ENCODE measurements at places on chromosomes 4 and X.

DNA sequence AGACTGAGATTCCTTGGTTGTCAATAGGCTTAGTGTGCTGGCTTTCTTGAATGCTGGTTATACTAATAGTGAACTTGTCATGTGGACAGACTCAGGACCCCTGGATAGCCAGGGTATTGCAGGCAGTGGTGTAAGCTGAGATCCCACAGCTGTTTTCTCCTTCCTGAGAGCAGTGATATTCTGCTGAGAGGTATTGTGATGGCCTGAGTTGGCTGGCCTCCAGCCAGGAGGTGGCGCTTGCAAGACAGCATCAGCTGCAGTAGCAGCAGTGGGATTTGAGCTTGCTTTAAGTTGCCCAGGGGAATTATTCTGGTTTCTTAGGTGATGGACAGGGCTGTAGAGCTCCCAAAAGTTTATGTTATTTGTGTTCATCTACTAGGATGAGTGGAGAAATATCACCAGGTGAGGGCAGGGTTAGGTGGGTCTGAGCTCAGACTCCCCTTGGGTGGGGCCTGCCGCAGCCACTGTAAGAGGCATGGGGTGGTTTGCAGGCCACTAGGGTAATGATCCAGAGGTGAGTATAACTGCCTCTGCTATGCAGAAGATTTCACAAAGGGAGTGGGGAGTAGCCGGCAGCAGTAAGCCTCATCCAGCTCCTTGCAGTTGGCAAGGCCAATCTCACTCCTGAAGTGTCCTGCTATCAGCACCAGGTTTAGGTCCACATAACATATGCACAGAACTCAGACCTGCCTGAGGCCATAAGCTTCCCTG is 66.2 kb downstream of the IL15 start:
- DNase-seq = no peak

GRCh38 chrX:40004246-40004535 is 93.6 kb downstream of the BCOR start:
- DNase-seq = no peak

GRCh38 chr4:118957722-118958445 is 69.2 kb downstream of the SYNPO2 start:
- no peak for DNase-seq

DNA sequence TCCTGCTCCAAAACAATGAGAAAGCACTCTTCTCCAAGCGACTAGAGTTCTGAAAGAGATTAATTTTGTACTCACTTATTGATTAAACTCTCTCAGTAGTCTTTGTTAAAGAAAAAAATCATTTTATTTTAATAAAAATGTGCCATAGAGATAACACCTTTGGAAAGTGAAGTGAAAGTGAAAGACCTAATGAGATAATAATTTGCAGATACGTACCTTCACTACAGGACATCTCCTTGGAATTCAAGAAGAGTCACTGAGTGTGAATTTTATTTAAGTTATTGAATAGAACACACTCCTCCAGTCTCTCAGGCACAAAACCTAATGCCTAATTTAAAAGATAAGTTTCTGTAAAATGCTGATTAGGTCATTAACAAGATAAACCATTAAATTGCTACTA is 1070.6 kb upstream of the GRID2 start:
- no peak for DNase-seq

GRCh38 chr4:150402871-150403272 is 179.1 kb upstream of the MAB21L2 start:
- DNase-seq = no peak

- DNase-seq = no peak
Measured at GRCh38 chr4:114264877-114265291, 285.4 kb upstream of the ARSJ start.
